ENCODE measurements at places on chromosomes 5 and 9. TPM values are rescaled to one million over a fixed set of nuclear protein-coding genes. Genes with fewer than 3 reads are reported as not detected.

DNA sequence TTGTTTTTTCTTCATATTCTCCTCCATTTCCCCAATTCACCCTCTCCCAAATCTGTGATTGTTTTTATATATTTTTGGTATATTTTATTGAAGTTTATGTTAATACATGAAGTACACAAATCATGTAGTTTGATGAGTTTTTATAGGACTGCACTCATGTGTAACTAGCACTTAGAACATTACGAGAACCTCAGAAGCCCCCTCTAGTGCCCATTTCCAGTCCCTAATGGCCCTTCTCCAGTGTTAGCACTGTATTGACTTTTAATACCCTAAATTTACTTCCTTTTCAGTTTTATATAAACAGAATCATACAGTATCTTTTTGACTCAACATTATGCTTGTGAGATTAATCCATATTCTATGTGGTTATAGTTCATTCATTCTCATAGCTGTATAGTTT lies 18.5 kb upstream of the FKTN start:
- DNase-seq, result peak; percentile 14

- DNase-seq, result no peak
These were observed 8.8 kb upstream of the DUSP1 start for GRCh38 chr5:172779691-172780341.

DNA sequence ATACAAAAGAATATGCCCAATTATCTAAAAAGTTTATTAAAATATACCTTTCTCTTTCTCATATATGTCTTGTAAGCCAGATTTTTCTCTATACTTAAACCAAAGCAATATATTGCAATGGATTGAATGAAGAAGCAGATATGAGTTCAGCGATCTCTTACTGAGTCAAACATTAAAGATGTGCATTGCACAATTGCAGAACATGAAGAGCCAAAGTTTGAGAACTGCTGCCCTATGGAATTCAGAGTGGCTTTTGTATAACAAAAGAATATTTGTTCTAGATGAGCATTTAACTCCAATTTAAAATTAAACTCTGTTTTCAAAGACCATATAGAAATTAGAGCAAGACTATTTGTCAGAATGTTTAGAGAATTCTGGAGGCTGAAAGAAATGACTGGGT lies 519.0 kb upstream of the DAB2 start:
- DNase-seq, result no peak

DNA sequence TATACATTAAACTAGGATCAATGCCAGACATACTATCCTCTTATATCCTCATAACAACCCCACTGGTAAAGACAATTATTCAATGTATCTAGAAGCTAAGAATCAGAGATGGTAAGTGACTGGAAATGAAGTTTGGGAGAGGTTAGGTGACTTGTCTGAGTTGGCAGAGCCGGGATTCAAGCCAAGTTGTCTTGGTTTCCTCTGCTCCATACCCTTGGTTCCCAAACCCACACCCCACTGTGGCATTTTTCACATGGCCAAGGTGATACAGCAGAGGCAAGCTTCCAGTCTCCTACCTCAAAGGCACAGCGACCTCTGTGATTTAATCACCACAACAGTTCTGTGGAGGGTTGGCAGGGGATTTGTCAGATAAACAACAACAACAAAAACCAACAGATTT lies 34.7 kb upstream of the ADRB2 start:
- DNase-seq, result no peak

DENND1A gene
- total RNA-seq, result 20.6 TPM

FAM53C gene
- total RNA-seq, result 27.2 TPM

Data from LHCN-M2 (cell line).